CD4-positive, alpha-beta T cell treated with Interleukin-4 for 4 hours (primary cell): ENCODE measurements at places on chromosomes 7 and 10.

DNA sequence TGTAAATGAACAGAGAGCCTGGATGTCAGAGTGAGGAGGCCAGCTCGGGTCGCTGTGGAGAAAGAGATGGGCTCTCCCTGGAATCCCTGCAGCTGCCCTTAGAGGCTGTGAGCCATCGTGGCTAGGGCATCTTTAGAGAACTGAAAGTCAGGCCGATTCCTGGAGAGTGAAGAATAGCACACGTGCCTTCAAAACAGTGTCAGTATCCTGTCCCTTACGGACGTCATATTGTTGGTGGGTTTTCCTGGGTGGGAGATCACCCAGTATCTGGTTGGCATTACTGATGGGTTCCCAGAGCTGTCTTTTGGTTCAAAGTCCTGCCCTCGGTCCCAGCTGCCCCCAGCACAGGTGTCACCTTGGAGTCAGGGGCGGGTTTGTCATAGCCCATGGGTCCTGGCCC lies 25.3 kb downstream of the IKZF1 start:
- no peak for DNase-seq

GRCh38 chr10:85642082-85642420 lies 724.5 kb downstream of the GRID1 start:
- no peak for DNase-seq

GRCh38 chr10:123149568-123150270 lies 1.8 kb downstream of the HMX2 start:
- no peak for DNase-seq

DNA sequence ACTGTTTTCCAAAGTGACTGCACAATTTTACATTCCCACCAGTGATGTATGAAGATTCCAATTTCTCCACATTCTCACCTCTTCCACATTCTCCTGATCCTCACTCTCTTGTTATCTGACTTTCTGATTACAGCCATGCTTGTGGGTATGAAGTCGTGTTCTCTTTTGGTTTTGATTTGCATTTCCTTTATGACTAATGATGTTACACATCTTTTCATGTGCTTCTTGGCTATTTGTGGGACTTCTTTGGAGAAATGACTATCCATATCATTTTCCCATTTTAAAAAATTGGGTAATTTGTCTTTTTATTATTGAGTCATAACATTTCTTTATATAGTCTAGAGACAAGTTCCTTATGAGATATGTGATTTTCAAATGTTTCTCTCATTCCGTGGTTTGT lies 10.5 kb upstream of the GIMAP8 start:
- no peak for DNase-seq

DNA sequence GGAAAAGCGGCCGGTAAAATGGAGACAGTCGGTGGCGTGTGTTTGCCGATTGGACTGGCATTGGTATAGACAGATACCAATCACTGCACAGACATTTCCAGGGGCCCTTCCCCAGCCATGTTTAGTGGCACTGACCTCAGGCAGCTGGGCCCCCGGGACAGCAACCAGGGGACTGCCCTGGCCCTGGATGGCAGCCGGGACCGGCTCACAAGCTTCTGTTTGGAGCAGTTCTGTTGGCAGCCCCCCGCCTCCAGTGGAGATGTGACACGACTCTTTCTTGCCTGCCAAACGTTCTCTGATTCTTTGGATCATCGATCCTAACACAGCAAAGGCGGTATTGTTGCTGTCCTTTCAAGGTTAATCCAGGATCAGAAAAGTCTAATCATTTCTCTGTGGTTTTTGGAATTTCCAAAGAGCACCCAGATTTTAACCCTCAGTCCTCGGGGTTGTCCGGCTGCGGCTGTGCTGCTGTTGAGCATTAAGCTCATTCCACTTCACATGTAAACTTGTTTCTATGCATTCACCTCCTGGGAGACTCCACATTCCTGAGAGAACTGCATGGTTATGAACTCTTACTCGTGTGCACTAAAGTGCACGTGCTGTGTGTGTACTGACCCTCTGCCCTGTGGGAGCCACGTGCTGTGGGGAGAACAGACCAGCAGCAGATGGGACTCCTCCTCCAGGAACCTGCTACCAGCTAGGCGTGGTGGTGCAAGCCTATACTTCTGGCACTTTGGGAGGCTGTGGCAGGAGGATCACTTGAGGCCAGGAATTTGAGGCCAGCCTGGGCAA lies 46.0 kb downstream of the FOXK1 start:
- DNase-seq, result no peak

GRCh38 chr7:154928136-154929005 lies 74.6 kb downstream of the PAXIP1 start:
- DNase-seq, result peak; percentile 97

GRCh38 chr7:32253299-32253698 lies 183.1 kb upstream of the PDE1C start:
- no peak for DNase-seq

- DNase-seq, result no peak
These were observed 217.3 kb upstream of the HABP2 start for GRCh38 chr10:113335592-113335991.

DNA sequence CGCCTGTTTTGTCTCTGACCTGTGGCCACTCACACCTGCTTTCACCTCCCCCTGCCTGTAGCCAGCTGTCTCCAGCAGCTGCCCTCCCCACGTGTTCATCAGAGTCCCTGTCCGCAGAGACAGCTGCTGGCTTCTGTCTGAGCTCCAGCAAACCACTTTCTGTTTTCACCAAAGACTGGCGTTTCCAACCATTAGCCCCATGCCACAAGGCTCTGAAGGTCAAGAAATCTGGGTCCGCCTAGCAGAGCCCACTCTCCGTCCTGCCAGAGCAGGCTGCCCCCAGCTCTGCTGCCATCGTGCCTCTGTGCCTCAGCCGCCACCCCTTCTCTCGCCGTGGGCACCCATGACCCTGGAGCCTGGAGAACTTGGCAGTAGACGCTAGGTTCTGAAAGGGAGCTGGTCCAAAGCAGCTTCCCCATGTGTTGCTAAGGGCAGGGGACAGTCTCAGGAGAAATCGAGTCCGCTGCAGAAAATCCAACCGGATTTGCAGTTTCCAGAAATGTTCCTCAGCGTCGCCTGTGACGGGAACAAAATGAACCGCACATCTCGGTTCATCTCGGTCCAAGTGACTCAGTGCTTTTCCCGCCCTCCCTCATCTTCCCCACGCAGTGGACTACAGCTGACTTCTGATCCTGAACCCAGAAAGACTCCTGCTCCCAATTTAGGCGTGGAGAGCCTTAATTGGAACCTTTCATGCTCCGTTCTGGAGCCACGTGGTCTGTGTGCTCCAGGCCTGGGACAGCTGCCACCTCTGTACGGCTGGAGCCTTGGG lies 28.0 kb downstream of the TMEM120A start:
- no peak for DNase-seq

- DNase-seq, result no peak
These were observed 16.9 kb upstream of the GGCT start for GRCh38 chr7:30521532-30521931.

DNA sequence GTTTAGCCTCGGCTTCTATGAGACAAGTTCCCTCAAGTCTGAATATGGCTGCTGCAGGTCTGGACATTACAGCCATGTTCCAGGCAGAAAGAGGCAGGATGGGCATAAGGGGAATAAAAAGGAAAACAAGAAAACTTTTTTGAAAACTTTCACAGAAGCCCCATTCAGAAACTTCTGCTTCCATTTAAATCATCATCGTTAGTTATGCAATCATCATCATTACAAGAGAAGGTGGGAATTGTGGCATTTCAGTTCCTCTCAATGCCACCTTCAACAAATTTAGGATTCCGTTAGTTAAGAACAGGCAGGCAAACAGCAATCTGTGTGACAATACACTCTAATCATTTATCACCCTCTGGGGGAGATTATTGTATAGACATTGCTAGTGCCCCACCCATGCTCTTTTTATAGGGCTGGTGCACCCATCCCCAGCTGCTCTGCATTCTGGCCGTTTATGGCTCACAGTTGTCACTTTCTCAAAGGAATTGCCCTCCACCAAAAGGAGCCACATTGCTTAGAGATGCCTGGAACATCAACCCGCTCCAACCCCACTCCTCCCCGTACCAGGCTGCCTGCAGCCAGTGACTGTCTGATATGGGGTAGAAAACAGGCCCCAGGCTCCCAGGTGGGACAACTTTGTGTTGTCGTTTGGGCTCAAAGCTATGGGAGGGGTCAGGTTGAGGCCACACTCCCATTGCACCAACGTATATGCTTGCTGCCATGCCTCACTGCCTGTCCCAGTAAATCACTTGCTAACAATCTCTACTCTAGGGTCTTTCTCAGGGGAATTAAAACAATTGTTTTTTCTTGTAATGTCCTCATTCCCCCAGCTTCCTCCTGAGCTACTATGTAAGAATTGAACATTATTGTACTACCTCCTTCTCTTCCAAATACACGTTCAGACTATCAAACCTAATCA lies 24.2 kb downstream of the ITGB8 start:
- no peak for DNase-seq

DNA sequence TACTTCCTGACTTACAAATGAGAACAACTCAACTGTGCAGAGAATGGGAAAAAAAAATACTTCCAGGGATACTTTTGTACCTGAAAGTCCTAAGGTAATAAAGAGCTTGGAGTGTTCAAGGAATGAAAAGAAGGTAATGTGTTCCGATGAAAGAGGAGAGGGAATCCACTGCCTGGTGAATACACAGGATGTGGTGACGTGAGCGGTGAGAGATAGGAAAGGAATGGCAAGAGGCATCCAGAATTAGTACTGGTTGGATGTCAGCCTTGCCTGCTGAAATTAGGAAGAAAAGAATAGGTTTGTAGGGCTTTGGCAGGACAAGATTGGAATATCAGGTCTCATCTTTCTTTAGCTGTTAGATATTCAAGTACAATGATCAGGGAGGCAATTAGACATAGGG lies 347.7 kb downstream of the POM121L12 start:
- no peak for DNase-seq

DNA sequence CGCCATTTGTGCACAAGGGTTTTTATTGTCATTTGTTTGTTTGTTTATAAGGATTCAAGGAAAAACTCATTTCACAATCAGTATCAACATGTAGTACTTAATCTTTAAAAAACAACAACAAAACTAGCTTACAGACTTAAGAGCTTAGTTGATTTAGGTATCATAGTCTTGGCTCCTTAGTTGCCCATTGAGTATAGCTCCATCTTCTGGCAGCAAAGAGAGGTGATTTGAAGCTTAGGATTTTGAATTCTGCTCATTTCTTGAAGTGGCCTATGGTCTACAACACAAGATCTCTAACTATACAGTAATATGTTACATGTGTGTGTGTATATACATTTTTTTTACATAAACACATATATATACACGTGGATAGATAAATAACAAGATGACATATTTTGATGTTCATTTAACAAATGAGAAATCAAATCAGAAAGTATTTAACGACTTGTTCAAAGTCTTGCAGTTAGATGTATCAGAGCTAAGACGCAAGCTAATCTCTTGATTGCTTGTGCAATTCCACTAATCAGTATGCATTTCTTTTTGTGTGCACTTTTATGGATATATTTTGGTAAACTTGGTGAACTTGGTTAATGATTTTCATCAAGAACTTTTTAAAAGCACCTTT lies 307.3 kb downstream of the CAMK1D start:
- peak; percentile 66 for DNase-seq

DNA sequence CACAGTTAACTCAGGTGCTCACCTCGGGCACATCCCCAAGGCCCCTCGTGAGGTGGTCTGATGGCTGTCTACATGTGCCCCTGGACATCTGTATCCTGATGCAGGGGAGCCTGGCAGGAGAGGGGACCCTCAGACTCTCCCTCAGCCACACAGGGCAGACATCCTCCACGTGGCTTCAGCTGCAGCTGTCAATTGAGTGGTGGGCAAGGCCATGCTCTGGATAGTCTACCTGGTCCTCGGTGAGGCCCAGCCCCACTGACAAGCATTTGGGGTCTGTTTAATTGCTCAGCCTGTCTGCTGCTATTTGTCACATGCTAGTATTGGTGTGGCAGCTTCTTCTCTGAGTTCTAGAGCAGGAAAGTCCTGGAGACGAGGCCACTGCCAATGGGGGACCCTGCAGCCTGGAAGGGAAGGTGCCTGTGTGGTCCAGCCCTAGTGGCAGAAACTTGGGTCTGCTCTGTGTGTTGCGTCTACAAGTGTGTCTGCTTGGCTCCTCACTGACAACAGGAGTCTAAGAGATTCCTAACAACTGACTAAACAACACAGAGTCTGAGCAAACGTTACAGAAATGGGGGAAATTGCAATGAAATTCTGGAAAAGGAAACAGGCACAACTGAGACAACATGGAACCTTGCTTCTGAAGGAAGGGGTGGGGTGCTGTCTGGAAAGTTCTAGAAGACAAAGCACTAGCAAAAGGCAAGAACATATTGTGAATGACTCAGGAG lies 59.3 kb upstream of the IGFBP3 start:
- no peak for DNase-seq

- no peak for DNase-seq
These were observed 21.7 kb downstream of the AQP1 start for GRCh38 chr7:30933124-30933974.

- no peak for DNase-seq
These were observed at the start of gene SLC26A5 for GRCh38 chr7:103446049-103446520. SLC26A5 (minus strand) TSS chr7:103446207; CDS start chr7:103421514, 24,693 bp downstream.

- DNase-seq, result no peak
These were observed 41.5 kb upstream of the EPC1 start for GRCh38 chr10:32388258-32389027.

DNA sequence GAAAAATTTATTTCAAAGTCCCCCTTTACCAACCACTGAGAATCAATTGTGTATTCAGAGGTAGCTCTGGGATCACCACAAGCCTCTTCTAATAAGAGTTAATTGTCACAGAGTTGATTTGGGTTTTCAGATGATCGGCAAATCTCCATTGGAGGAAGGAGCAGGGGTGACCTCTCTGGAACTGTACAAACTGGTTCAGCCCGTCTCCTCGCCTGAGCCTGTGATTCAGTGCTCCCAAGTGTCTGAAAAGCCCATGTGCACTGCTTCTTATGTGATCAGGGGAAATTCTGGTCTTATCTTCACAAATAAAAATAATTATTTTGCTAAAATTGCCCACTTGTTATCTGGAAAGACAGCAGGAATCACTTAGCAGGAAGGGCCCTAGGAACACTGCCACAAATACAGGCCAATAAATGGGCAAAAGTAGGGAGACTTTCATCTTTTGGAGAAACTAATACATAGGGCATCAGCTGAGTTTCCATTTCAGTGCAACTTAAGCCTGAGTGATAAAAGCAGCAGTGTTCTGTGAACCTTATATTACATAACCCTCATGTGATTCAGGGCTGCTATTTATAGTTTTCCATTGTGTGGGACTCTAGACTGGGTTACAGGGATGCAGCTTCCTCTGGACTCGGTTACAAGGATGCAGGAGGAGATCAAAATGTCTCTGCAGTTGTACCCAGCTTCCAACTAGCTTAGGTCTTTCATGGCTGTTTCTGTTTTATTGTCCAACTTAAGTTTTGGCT lies 32.3 kb downstream of the CDK1 start:
- no peak for DNase-seq

GRCh38 chr10:116417821-116418220 lies 9.8 kb upstream of the PNLIPRP3 start:
- DNase-seq, result no peak

DNA sequence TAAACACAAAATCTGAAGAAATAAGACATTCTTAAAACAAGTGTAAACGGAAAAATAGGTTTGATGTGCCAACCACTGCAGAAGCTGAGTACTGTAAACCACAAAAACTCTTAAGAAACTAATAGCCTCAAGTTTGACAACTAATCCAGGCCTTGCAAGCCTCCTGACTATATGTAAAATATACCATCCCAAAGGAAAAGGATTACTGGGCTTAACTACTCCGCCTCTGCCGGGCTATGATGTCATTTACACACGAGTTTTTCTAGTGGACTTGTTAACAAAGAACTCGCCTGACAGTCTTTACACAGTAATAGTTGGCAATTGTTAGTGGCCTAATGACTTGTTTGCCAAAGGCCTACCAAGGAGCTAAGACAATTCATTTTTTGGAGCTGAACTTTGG lies 2.1 kb downstream of the KIF5B start:
- peak; percentile 17 for DNase-seq

- no peak for DNase-seq
These were observed 61.1 kb downstream of the GRID1 start for GRCh38 chr10:86305521-86305920.
